ENCODE measurements at places on chromosomes 16 and 17. TPM values are rescaled to one million over a fixed set of nuclear protein-coding genes. Genes with fewer than 3 reads are reported as not detected.

The SLC16A3 gene
- 17.5 TPM for polyA plus RNA-seq

The DOC2A gene
- polyA plus RNA-seq: 0.69 TPM

The TRAF7 gene
- polyA plus RNA-seq: 40.1 TPM

The NEK8 gene
- polyA plus RNA-seq: 2.6 TPM

The TMEM238L gene
- polyA plus RNA-seq: 3.8 TPM

The STAT3 gene
- 30.8 TPM for polyA plus RNA-seq

The PERCC1 gene
- polyA plus RNA-seq: not detected

The C17orf107 gene
- 0.71 TPM for polyA plus RNA-seq

The ZNF18 gene
- polyA plus RNA-seq: 5.9 TPM

The WNT9B gene
- polyA plus RNA-seq: 0.06 TPM

The KCNJ12 gene
- 0.09 TPM for polyA plus RNA-seq

The PPM1D gene
- 5.1 TPM for polyA plus RNA-seq

The CTRB2 gene
- 1.7 TPM for polyA plus RNA-seq

The ITGAD gene
- 0.02 TPM for polyA plus RNA-seq

The MT4 gene
- polyA plus RNA-seq: 7.4 TPM

The PRRT2 gene
- polyA plus RNA-seq: 1.1 TPM

The CHST5 gene
- polyA plus RNA-seq: 0.13 TPM

The PDE6G gene
- polyA plus RNA-seq: 0.33 TPM

The WFDC1 gene
- polyA plus RNA-seq: 4.0 TPM

The KRT27 gene
- not detected for polyA plus RNA-seq

The PIGS gene
- 9.8 TPM for polyA plus RNA-seq

The RND2 gene
- 0.54 TPM for polyA plus RNA-seq

The BAIAP3 gene
- 2.7 TPM for polyA plus RNA-seq

The ABR gene
- polyA plus RNA-seq: 57.7 TPM

The NUBP2 gene
- polyA plus RNA-seq: 41.5 TPM

The TP53TG3C gene
- polyA plus RNA-seq: 0.28 TPM

The RHBDL3 gene
- polyA plus RNA-seq: 0.58 TPM

The PIRT gene
- 0.01 TPM for polyA plus RNA-seq

The EVPLL gene
- 21.5 TPM for polyA plus RNA-seq

The ZFP3 gene
- polyA plus RNA-seq: 1.8 TPM

The CACNG1 gene
- polyA plus RNA-seq: not detected

The G6PC1 gene
- not detected for polyA plus RNA-seq

The CMC2 gene
- 69.7 TPM for polyA plus RNA-seq

The OTOP2 gene
- polyA plus RNA-seq: 0.77 TPM

The MT1G gene
- 459 TPM for polyA plus RNA-seq

The CCDC200 gene
- not detected for polyA plus RNA-seq

The VPS4A gene
- polyA plus RNA-seq: 24.4 TPM

The CCR7 gene
- 0.16 TPM for polyA plus RNA-seq

The CA4 gene
- polyA plus RNA-seq: 1.5 TPM

The SNX11 gene
- polyA plus RNA-seq: 11.5 TPM

The MYL4 gene
- polyA plus RNA-seq: 0.18 TPM

The TNFRSF17 gene
- 0.12 TPM for polyA plus RNA-seq

The SLFN13 gene
- 6.0 TPM for polyA plus RNA-seq

The FOXC2 gene
- 0.18 TPM for polyA plus RNA-seq

The CDRT4 gene
- polyA plus RNA-seq: 11.3 TPM

The NHERF2 gene
- 36.1 TPM for polyA plus RNA-seq

The ETV4 gene
- 4.1 TPM for polyA plus RNA-seq

The ITGB3 gene
- 1.0 TPM for polyA plus RNA-seq

The NPIPA8 gene
- polyA plus RNA-seq: 7.2 TPM

The KRT31 gene
- 3.8 TPM for polyA plus RNA-seq

The POLR2A gene
- polyA plus RNA-seq: 56.6 TPM

The NDRG4 gene
- polyA plus RNA-seq: 26.9 TPM

The LPCAT2 gene
- 5.0 TPM for polyA plus RNA-seq

The CSF3 gene
- 0.29 TPM for polyA plus RNA-seq

Measured in esophagus (tissue), 2 donors.